ENCODE measurements at places on chromosomes 7 and 10.

DNA sequence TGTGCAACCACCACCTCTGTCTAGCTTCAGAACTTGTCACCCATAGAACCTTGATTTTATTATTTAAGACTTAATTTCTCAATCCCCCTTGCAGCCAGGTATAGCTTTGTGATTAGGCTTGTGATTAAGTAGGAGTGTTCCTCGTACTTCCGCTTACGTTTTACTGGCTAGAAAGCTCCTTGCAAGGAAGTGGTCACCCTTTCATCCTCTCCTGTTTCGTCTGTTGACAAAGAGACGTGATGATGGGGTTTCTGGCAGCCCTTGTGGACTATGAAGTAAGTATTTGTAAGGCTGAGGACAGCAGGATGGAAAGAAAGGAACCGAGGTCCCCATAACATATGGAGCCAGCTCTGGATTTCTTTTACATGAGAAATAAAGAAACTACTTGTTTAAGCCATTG lies 86.5 kb upstream of the KDM7A start:
- DNase-seq = no peak

DNA sequence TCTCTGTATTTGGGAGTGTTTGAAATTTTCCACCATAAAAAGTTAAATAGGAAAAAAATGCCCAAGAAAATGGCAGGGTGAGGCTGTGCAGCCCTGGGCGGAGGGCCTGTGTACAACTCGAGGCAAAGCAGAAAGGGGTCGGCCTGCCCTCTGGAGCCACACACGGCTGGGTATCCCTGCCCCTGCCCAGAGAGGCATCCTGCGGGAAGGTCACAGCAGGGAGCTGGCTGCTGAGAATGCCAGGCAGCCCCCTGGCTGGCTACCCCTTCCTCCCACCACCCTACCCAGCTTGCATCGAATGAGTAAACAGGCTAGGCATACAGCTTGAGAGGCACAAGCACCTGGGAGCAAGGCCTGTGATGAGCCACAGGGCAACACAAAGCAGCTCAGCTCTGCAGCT lies 46.1 kb downstream of the CAMK2B start:
- peak; percentile 31 for DNase-seq

GRCh38 chr7:109206196-109206595 lies 636.5 kb downstream of the DNAJB9 start:
- no peak for DNase-seq

DNA sequence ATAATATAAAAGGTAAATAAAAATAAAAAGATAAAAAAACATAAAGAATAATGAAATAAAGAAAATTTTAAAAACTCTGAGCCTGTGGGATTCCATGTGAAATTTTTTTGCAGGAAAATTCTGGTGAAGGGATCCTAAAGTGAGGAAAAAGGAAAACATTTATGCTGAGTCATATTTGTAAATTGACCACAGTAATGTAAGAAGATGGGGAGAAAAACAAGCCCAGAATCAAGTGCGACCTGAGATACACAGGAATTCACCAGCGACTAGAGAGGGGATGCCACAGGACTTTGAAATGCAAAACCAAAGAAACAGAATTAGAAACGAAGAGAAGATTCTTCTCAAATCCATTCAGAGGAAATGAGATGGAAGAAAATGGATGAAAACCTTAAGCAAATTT lies 133.8 kb upstream of the PFKP start:
- DNase-seq = no peak

- DNase-seq = no peak
Observed at GRCh38 chr7:74051193-74051592, 23.2 kb downstream of the ELN start.

GRCh38 chr7:97126483-97127171 lies 9.1 kb downstream of the SDHAF3 start:
- no peak for DNase-seq

DNA sequence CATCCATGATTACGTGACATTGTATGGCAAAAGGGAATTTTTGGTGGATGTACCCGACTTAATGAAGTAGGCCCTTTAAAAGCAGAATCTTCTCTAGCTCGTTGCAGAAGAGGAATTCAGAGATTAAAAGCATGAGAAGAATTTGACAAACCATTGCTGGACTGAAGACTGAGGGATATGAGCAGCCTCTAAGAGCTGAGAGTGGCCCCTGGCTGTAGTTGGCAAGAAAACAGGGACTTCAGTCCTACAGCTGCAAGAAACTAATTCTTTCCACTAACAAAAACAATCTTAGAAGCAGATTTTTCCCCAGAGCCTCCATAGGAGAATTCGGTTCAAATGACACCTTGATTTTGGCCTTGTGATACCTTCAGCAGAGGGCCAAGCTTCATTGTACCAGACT lies 34.1 kb downstream of the MACC1 start:
- DNase-seq = no peak

GRCh38 chr10:128854963-128855362 lies 612.1 kb upstream of the MGMT start:
- DNase-seq = peak; percentile 92

DNA sequence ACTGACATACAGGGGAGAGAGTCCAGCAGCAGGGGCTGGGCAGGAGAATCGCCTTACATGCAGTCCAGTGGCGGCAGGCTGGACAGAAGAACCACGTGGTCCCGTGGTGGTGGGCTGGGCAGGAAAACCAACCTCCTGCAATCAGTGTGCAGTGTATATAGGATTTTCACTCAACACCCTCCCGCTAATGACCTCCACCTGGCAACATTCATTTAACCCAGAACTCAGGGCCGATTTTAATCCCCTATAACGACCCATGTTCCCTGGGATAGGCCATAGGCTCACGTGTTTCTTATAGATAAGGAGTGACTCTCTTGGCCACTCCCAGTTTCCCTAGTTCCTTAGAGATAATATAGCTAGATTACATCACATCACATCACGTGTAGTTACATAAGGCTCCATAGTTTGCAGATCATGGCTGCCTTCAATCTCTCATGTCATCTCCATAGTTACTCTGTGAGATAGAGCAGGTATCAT lies 19.4 kb downstream of the MTURN start:
- DNase-seq = no peak

All from sciatic nerve (tissue), 2 donors.